ENCODE measurements at places on chromosomes 3 and 15.

GRCh38 chr15:85757939-85758654 lies 36.6 kb downstream of the KLHL25 start:
- DNase-seq, result no peak

- DNase-seq, result no peak
Observed at GRCh38 chr15:66389859-66390381, 3.2 kb downstream of the MAP2K1 start.

DNA sequence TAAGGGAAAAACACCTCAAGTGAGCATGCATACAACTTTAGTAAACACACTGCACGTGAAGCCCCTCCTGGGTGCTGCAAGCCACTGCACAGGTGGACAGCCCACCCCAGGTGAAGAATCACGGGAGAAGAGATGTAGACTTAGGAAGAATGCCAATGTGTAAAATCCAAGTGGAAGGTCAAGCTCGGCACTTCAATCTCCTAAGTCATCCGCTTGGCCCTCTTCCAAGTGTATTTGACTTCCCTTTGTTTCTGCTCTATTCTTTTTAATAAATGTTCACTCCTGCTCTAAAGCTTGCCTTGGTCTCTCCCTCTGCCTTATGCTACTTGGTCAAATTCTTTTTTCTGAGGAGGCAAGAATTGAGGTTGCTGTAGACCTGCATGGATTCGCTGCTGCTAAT lies 316.6 kb downstream of the EDEM1 start:
- no peak for DNase-seq

DNA sequence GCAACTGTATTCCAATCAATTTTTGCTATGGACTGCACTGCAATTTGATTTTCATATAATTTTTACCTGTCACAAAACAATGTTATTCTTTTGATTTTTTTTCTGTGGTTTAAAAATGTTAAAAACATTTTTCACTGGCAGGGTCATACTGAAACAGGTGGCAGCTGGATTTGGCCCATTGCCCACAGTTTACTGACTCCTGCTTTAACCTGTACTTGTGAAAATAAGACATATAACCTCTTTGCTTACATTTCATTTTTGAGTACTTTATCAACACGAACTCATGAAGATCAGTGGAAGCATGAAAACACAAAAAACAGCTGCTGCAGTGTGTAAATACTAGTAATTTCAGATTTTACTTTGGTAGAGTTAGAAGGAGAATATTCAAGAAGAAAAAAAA lies 313.1 kb downstream of the WDR72 start:
- DNase-seq, result no peak

- DNase-seq, result no peak
Observed at GRCh38 chr3:154775821-154776548, 304.1 kb upstream of the MME start.

GRCh38 chr3:142481196-142481595 lies 33.4 kb upstream of the XRN1 start:
- DNase-seq, result no peak

GRCh38 chr3:188053036-188053340 lies 101.0 kb upstream of the LPP start:
- no peak for DNase-seq

- peak; percentile 52 for DNase-seq
Observed at GRCh38 chr3:195863121-195864061, 45.0 kb downstream of the TNK2 start.

- no peak for DNase-seq
Observed at GRCh38 chr3:55156851-55157650, 229.2 kb upstream of the LRTM1 start.

- no peak for DNase-seq
Observed at GRCh38 chr3:183192650-183193300, 30.2 kb upstream of the LAMP3 start.

DNA sequence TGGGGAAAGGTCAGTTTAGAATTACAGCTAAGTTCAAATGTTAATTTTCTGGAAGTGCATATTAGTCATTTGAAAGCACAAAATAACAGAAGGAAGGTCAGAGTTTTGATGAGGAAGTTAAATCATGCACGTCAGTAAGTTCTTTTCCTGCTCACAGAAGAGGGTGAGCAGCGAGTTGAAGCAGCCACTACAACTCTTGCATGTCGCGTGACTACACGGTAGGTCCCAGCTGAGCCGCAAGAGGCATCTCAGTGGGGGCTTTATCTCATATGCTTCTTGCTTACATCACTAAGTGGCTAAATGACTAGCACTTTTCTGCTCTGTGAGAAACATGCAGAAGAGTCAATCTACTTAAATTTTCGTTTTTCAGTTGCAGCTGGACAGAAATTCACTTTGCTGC lies 21.3 kb upstream of the SEC62 start:
- no peak for DNase-seq

GRCh38 chr3:195441476-195441991 lies 1.3 kb downstream of the ACAP2 start:
- no peak for DNase-seq

DNA sequence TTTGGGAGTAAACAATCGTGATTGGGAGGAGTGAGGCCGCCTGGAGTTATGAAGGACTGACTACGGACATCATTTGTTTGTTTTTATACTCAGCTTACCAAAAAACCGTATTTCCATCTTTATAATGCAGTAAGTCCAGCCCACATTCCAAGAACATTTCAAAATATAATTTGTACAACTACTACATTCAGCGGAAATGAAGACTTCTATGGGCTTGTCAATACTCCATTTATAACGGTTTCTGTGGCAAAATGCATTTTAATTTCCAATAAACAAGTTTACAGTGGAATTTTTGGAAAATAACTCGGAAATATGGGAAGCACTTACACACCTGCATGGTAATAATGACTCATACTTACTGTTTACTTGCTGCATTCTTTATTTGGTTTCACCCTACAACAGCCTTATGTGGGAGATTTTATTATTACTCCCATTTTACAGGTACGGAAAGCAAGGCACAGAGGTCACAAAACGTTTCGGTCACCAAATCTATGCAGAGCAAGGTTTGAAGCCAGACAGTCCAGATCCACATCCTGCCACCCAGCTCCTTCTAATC lies 62.3 kb downstream of the LDHAL6B start:
- no peak for DNase-seq

DNA sequence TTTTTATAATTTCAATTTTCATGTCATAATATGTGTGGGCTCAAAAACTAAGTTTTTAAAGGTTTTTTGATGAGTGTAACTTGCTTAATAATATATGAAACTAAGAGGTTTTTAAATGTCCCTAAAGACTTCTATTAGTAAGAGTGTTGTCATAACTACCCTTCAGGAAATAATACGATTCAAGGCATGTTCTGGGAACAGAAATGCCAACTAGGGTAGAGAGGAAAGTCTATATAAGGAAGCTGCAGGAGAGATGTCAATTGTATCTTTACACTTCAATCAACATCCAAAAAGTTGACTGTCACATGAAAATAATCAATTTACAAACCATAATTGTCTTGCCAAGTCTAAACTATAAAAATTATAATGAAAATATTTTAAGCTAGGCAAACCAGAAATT lies 76.3 kb downstream of the SMARCC1 start:
- no peak for DNase-seq

DNA sequence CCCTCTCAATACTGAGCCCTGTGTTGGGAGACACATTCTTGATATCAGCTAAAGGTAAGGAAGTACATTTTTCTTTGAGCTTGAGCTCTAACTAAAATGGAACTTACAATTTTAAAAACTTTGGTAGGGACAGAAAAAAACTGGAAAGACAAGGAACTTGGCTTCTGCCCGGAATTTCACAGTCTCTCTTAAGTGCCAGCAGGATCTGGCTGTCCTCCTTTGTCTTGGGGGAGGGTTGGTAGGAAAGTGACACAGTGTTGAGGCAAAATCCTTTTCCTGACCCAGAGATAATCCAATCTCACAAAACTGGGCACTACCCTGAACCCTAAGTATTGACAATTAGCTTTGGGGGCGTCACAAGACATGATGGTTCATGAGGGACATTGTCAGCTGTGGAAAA lies 45.3 kb downstream of the ZPLD1 start:
- DNase-seq, result no peak

DNA sequence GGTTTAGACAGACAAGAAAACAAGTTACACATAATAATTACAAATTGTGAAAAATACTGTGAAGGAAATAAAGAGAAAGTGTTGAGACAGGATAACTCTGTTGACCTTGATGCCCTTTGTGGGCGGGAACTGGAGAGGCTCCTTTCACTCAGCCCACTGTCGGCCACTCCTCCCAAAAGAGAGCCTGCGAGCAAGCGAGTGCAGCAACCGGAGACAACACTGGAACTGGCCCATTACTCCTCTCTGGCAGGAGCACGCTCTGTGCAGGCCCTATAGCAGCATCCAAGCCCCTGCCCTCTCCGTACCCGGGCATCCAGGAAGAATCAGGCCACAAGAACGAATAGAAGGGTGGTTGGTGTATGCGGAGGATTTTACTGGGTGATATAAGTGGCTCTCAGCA lies 16.2 kb upstream of the DUT start:
- no peak for DNase-seq

- DNase-seq, result no peak
Observed at GRCh38 chr3:17046623-17047022, 161.9 kb downstream of the PLCL2 start.

DNA sequence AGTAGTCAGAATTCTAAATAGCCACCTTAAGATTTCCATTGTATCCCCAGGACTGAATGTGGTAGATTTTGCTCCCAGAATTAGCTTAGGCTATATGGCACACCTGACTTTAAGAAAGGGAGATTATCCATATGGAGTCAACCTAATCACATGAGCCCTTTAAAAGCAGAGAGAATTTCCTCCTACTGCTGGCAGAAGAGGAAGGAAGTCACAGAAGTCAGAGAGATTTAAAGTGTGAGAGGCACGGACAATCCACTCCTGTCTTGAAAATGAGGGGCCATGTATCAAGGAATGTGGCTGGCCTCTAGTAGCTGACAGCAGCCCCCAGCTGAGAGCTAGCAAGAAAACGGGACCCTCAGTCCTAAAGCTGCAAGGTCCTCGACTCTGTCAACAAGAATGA lies 26.8 kb downstream of the LRRC31 start:
- DNase-seq, result no peak

- no peak for DNase-seq
Observed at GRCh38 chr3:122025296-122025695, 3.2 kb upstream of the ILDR1 start.

- no peak for DNase-seq
Observed at GRCh38 chr3:23072693-23073092, 130.4 kb upstream of the UBE2E2 start.

- DNase-seq, result no peak
Observed at GRCh38 chr3:111980716-111981456, 2.1 kb downstream of the ABHD10 start.

GRCh38 chr15:71635735-71636134 lies 174.6 kb upstream of the NR2E3 start:
- no peak for DNase-seq

- peak; percentile 22 for DNase-seq
Observed at GRCh38 chr15:39919748-39920509, at the start of gene GPR176. Gene GPR176 (minus strand): TSS chr15:39920266. CDS start chr15:39920026, 240 bp downstream.

DNA sequence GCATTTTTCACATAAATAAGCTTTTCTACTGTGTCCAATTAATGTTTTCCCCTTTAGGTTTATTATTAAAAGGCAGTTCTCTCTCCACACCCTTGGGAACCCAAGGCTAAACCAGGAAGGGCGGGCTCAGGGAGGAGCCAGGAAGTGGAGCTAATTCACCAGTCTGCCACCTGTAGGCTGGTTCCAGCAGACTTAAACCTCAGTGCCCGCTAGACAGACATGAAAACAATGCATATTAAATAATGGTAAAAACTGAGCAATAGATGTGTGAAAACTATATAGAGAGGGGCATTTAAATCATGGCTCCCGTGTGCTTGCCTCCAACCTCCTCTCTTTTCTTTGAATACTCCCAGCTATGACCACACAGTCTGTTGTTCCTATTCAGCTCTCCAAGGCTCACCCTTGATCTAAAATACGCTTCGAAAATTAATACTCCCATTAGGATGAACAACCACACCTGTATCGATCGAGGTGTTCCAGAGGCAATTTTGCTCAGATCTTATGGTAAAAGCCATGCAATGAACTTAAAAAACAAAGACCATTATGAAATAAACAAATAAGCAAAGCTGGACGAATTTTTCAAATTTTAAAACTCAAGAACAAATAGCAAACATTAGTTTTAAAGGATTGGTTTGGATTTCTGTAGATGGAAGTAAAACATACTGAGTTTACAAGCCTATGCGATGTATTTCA lies 253.3 kb downstream of the TJP1 start:
- peak; percentile 26 for DNase-seq
